ENCODE measurements at places on chromosomes 5 and 9.

GRCh38 chr9:22969350-22969979, 522.8 kb downstream of the DMRTA1 start:
- no peak for DNase-seq

GRCh38 chr9:111096051-111096450, 57.8 kb upstream of the LPAR1 start:
- no peak for DNase-seq

GRCh38 chr5:179876610-179876952, 18.0 kb upstream of the MRNIP start:
- no peak for DNase-seq

GRCh38 chr9:88816141-88816540, 175.1 kb upstream of the S1PR3 start:
- no peak for DNase-seq

GRCh38 chr5:137672001-137672400, 63.9 kb downstream of the KLHL3 start:
- no peak for DNase-seq

DNA sequence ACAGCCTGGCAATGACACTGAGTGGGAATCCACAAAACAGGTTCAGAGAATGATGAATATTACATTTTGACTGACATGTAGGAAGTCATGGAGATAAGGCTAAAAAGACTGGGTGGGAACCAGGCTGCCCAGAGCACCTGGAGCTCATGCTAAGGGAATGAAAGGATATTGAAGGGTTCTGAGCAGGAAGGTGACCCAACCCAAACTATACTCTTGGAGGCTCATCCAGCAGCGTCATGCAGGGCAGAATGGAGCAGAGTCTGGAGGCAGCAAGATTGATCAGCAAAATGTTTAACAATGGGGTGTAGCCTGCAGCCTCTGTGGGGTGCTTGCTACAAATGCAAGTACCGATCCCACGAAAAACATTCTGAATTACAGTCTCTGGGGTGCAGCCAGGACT, 120.2 kb downstream of the PSD2 start:
- no peak for DNase-seq

- DNase-seq = no peak
Measured at GRCh38 chr5:67030289-67031056, 166.1 kb downstream of the CD180 start.

DNA sequence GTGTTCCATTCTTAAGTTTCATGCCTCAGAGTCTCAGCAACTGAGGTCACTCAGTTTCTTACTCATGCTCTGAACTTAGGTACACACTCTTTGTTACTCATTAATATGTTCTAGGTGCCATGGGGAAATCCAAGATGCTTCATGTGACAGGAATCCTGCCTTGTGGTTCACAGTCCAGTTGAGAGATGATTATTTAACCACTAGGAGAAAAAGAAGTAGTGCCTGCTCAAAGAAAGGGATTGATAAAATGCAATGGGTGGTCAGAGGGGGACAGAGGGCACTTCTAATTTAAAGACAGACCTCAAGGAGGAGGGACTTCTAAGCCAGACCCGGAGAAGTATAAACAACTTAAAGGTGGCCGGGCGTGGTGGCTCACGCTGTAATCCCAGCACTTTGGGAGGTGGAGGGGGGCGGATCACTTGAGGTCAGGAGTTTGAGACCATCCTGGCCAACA, 69.0 kb downstream of the UGCG start:
- no peak for DNase-seq

DNA sequence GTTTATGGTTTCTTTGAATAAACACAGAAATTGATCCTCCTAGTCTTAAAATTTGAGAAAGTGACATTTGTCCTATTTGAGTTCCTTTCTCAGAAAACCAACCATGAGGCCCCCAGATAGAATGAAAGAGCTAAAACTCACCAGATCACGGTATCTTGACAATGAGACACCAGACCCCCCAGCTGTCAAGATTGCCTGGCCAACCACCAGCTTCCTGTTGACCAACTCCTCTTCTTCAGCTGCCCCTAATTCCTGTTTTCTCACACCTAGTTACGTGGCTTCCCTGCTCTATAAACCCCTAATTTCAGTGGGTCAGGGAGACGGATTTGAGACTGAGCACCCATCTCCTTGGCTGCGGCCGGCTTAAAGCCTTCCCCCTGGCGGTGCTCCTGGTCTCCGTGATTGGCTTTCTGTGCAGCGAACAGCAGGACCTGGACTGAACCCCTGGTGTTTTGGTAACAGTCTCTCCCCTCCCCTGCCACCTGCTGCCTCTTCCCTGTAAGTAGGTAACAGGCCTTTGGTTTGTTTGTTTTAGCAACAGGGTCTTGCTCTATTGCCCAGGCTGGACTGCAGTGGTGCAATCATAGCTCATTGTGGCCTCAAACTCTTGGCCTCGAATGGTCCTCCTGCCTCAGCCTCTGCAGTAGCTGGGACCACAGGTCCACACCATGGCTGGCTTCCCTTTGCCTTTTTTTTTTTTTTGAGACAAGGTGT, 4.8 kb upstream of the ENTPD2 start:
- no peak for DNase-seq

DNA sequence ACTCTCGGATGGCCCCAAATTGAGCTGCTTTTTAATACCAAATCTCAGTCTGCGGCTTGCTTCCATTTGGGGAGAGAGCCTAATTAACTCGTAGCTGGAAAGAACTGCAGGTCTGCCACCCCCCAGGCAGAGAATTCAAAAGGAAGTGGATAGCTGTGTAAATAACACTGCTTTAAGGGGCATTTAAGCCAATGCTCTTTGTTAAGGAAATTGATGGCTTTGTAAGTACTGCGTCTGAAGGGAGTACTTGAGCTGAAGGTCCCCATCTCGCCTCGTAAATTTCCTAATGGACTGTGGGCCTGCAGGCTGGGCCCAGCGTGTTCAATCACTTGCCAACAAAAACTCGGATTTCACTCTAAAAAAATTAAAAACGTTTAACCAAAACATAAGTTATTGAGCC, 132.7 kb downstream of the PAPPA start:
- no peak for DNase-seq

All from LNCaP clone FGC (cell line).